ENCODE measurements at places on chromosomes 7 and 10. TPM values are rescaled to one million over a fixed set of nuclear protein-coding genes. Genes with fewer than 3 reads are reported as not detected.

The TWIST1 gene
- total RNA-seq, result not detected

The PCGF5 gene
- 36.9 TPM for total RNA-seq

The OR2A1 gene
- not detected for total RNA-seq

The JCAD gene
- total RNA-seq, result not detected

The GBX1 gene
- total RNA-seq, result not detected

The POU6F2 gene
- not detected for total RNA-seq
